Amniotic stem cell (primary cell): ENCODE measurements at places on chromosomes 1 and 21.

GRCh38 chr1:32900371-32900955, 726 bp downstream of the TMEM54 start:
- DNase-seq, result no peak

GRCh38 chr1:3492545-3493246, 38.2 kb downstream of the ARHGEF16 start:
- DNase-seq, result no peak

- no peak for DNase-seq
These were observed 32.6 kb upstream of the BTG2 start for GRCh38 chr1:203272633-203273205.

- DNase-seq, result no peak
These were observed 1.2 kb upstream of the C1orf74 start for GRCh38 chr1:209785592-209785991.

DNA sequence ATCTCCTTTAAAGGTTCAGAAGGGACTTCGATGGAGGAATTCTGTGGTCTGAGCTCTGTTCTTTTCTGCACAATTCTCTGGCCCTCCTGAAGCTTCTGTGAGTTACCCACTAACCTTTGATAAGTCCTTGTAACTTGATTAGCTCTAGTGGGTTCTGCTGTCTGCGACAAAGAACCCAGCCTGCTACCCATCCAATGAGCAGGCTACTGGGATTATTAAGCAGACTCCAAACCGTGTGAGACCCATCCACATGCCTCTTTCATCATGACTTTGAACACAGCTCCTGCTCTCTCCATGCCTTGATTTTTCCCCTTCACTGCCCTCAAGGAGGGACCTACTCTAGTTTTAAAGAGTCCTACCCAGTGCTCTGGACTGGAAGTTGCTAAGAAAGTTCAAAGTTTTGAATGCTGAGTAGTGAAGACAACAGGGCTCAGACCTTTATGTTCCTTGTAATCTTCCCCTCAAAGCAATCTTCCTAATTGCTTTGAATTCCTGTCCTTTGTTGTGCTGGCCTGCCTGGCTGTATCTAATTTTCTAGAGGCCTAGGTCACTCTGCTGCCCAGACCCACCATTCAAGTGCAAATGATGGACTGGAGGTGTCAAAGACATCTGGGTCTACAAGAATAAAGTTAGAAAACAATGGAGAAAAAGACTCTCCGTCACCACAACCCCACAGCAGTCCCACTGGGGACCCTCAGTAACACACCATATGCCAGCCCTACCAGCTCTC, 146.9 kb downstream of the RHOU start:
- DNase-seq, result no peak

DNA sequence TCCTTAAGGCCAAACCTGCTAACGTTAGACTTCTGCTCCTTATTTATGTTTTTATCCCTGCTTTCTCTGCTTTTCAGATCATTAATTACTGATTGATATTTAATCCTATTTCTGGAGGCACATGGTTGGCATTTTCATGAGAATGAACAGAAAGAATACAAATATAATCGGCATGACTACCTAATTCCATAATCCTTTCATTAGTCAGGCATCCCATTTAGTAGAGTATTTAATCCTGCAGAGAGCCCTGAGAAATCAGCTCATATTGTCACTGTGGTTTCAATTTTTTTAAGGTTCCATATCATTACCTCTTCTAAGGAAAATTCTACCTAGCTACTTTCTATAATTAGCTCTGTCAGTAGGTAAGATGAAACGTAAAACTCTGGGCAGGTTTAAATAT, 238.8 kb downstream of the NCAM2 start:
- no peak for DNase-seq

DNA sequence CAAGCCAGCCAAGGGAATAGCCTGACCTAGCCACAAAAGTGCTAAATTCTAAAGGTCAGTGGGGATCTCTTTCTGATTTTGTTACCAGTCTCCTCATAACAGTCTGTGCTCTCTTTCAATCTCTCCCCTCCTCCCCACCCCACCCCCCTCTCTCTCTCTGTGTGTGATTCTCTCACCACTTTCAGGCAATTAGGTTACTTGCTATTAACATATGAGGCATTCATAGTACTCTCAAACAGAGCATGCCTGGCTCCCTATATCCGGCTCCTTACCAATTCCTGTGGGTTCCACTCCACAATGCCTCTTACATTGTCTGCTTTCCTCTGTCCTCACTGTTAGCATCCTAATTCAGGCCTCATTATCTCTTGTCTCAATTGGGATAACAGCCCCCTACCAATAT, 464.3 kb upstream of the DEPDC1 start:
- no peak for DNase-seq
